ENCODE measurements at places on chromosomes 1 and 21. TPM values are rescaled to one million over a fixed set of nuclear protein-coding genes. Genes with fewer than 3 reads are reported as not detected.

DNA sequence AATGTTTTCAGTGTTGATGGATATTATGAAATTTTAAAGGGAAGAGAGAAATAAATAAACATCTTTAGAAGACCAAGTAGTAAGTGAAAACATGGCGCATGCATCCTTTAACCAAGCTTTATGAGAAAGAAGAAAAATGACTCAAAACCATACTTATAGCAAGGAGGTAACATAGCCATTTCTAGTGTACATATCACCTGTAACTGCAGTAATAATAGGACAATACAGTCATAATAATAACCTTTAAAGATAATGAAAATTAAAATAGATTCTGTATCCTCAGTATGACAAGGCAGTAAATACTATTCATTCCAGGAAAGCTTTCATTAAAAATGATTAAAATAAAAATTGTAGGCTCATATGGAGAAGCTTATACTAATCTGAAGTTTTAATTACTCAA is 141.2 kb downstream of the COL24A1 start:
- no peak overlapping the region for H3K27ac ChIP-seq
- H3K27me3 ChIP-seq = no peaks in the 10 kb centered on the region
- no peak for DNase-seq
- H3K4me1 ChIP-seq = no peaks in the 10 kb centered on the region

POTED gene
- not detected for total RNA-seq

LRRN2 gene
- total RNA-seq = not detected

DNA sequence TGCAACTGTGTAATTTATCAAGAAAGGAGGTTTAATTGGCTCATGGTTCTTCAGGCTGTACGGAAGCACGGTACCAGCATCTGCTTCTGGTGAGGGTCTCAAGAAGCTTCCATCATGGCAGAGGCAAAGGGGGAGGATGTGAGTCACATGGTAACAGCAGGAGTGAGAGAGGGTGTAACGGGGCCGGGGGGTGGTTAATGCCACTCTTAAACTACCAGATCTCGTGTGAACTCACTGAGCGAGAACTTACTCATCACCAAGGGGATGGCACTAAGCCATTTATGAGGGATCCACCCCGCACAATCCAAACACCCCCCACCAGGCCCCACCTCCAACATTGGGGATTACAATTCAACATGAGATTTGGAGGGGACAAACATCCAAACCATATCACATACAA is 21.0 kb upstream of the IFFO2 start:
- peaks cover 5% of the 10 kb centered on the region for H3K27me3 ChIP-seq
- no peak overlapping the region for H3K27ac ChIP-seq
- no peak for DNase-seq
- peaks cover 3% of the 10 kb centered on the region for H3K4me1 ChIP-seq

GRCh38 chr1:17045634-17046333 is 8.0 kb downstream of the SDHB start:
- no peak for DNase-seq
- H3K4me3 ChIP-seq = no peak overlapping the region
- peaks cover 54% of the 10 kb centered on the region for H3K36me3 ChIP-seq
- peaks cover 3% of the 10 kb centered on the region for H3K4me1 ChIP-seq
- H3K27me3 ChIP-seq = no peaks in the 10 kb centered on the region

- no peak overlapping the region for H3K27ac ChIP-seq
- no peak for DNase-seq
- H3K4me3 ChIP-seq = no peak overlapping the region
- H3K4me1 ChIP-seq = no peaks in the 10 kb centered on the region
Measured at GRCh38 chr1:76687307-76688175, 179.7 kb upstream of the ST6GALNAC5 start.

CLCA1 gene
- total RNA-seq = not detected

- H3K27ac ChIP-seq = no peak overlapping the region
- DNase-seq = no peak
- H3K36me3 ChIP-seq = no peaks in the 10 kb centered on the region
- no peaks in the 10 kb centered on the region for H3K27me3 ChIP-seq
Measured at GRCh38 chr21:33684923-33685560, 42.7 kb downstream of the ITSN1 start.

CELA3A gene
- total RNA-seq = not detected

GRCh38 chr1:185720633-185721272 is 13.4 kb upstream of the HMCN1 start:
- DNase-seq = no peak
- no peaks in the 10 kb centered on the region for H3K36me3 ChIP-seq
- H3K27ac ChIP-seq = no peak overlapping the region
- H3K4me1 ChIP-seq = no peaks in the 10 kb centered on the region
- H3K27me3 ChIP-seq = peaks cover 4% of the 10 kb centered on the region
- no peak overlapping the region for H3K4me3 ChIP-seq

DNA sequence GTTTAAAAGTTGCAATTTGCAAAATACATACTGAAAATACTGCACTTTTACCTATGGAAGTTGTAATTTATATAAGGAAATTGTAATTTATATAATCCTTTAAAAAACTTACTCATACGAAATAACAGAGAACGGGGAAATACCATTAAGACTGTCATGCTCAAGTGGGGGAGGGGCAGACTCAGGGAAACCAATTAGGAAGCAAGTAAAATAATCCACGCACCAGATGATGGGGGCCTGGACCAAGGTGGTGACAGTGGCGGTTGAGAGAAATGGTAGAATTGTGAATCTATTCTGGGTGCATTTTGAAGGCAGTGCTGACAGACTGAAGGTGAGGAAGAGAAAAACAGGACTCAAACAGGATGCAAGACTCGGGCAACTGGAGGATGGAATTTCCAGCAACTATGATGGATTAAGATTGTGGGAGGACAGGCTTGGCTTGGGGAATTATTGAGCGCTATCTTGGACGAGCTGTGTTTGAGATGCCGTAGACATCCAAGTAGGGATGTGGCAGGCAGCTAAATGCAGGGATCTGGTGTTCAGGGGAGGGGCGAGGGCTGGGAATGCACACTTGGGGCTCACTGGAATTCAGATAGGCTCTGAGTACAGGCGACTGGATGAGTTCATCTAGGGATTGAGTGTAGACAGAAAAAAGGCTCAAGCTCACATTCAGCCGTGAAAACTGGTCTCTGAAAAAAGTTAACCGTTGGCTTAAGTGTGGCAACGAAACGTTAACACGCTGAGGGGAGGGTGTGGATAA is 977 bp downstream of the LCA5L start:
- H3K27me3 ChIP-seq = no peaks in the 10 kb centered on the region
- H3K27ac ChIP-seq = no peak overlapping the region
- no peak for DNase-seq
- H3K36me3 ChIP-seq = no peaks in the 10 kb centered on the region
- peak overlapping the region; percentile 71 for H3K4me3 ChIP-seq
- peaks cover 11% of the 10 kb centered on the region for H3K4me1 ChIP-seq
